Astrocyte (in vitro differentiated cells and primary cell): ENCODE measurements at places on chromosomes 4 and X.

DNA sequence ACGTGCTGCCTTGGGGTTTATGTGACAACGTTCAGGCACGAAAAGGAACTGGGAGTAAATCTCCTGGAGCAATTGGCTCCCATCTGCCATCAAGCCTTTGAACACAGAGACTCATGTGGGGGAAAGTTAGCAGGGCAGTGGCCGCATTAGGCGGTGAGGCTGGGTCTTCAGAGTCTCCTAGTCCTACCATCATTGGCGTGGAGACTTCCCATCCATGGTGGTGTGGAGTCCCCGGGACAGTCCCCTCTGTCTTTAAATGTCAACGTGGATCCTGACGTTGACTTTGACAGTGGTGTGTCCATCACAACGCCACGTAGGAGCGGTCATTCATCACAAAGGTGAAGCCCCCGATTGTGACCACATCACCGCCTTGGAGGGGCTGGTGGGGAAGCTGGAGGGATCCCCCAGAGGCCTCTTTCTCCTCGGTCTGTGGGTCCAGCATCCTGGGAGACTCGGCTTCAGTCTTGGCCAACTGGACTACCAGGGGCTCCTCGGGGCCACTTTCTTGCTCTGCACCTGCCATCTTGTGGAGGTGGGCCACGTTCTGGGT lies 21.8 kb downstream of the CRLF2 start:
- DNase-seq = no peak

DNA sequence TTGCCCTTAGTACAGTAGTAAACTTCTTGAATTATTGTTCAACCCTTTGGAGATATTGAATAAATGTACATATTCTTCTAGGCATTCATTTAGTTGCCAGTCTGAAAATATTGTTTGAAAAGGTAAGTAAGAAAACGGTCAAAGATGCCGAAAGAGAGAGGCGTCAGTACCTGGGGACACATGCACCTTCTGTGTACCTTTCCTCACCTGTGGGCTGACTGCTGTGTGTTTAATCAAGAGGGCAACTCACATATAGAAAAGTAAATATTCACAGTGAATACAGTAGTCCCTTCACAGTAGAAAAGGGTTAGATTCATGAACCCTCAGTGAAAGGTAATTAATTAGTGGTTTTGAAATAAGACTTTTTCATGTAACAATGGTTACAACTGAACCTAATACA lies 6.9 kb downstream of the ANXA10 start:
- no peak for DNase-seq

- DNase-seq = peak; percentile 45
Observed at GRCh38 chrX:41441934-41442823, 5.0 kb upstream of the NYX start.

GRCh38 chr4:80252953-80253352 lies 13.5 kb upstream of the FGF5 start:
- DNase-seq = no peak

DNA sequence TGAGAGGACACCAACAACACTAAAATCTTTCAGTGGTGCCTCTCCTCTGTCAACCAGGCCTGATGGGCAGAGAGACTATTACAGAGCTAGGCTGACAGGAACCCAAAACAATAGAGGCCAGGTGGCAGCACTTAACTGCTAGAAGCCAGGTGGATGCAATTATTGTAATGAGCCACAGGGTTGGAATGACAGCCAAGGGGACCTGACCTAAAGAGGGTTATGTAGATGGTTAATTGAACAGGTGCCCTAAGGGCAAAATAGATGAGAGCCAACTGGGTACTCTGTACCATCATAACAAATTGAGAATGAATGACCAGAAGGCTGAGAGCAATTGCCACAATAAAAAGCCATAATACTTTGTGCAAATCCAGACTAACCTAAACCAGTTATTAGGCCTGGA lies 24.7 kb upstream of the FRAS1 start:
- DNase-seq = no peak

DNA sequence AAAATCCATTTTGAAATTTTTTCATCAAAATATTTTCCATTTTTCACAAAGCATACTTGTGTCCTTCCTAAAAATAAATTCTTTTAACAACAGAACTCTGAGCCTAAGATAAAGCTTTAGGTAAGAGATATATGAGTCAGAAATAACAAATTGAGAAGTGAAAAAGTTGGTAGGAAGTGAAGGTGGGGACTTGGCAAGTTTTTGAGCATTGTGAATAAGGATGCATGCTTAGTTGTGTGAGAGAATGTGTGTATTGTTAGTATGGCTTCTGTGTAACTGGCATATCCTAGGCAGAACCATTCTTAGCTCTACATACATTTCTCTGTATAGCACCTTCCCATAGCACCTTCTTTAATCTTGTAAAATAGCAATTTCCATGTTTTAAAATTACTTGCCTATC lies 6.8 kb downstream of the ASB5 start:
- DNase-seq = no peak
